GM18507 (cell line): ENCODE measurements at places on chromosomes 3 and 15.

DNA sequence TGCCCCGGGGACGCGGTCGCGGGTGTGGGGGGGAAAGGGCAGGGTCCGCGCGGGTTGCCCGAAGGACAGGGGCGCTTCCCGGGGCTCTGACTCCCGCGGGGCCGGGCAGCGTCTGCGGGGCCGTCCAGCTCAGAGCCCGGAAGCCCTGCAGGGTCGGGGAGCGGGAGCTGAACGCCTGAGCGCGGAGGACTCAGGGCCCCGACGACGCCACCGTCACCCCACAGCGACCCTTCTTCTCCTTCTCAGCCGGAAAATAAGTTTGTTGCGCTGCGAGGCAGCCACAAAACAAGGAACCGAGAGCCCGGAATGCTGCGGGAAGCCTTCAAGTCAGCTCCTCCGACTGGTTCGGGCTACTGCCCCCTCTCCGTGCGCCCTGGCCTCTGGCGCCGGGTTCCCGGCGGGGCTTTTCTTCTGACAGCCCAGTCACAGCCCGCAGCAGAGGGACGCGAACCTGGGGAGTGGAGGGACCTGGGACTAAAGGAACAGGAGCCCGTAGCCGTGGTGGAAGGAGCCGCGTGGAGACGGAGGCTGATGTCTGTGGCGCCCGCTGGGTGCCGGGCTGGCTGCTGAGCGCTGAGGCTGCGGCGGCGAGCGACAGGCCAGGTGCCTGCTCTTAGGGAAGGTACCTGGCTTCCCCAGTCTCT, 484 bp downstream of the CNTN4 start:
- DNase-seq = no peak

- no peak for DNase-seq
Measured at GRCh38 chr3:61871644-61872043, 310.3 kb downstream of the PTPRG start.

DNA sequence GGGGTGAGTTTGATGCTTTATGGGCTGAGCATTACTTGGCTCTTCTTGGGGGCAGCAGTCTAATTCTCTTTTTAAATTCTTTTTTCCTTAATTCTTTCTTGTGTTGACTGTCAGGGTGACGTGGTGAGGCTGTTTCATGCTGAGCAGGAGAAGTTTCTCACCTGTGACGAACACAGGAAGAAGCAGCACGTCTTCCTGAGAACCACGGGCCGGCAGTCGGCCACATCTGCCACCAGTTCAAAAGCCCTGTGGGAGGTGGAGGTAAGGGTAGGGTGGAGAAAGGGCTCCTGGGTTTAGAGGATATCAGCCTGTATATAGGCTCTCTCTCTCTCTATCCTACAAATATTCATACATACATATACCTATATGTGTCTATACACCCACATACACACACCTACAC, 152.3 kb downstream of the ITPR1 start:
- no peak for DNase-seq

DNA sequence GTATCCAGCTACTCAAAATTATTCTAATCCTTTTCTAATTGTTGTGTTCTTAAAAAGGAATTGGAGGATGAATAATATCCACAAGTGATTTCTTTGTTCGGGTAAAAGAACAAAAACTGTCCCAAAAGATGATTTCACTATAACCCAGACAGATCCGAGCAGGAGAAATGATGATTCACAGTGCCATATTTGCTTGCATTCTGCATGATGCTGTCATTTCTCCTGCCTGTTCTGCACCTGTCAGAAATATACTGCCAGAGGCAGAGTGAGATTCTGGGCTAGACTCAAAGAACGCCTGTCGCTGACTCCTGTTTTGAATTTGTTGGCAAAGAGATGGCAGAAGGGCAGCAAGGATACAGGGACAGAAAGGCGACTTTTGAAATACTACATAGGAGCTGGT, 34.7 kb upstream of the SLC24A5 start:
- no peak for DNase-seq

DNA sequence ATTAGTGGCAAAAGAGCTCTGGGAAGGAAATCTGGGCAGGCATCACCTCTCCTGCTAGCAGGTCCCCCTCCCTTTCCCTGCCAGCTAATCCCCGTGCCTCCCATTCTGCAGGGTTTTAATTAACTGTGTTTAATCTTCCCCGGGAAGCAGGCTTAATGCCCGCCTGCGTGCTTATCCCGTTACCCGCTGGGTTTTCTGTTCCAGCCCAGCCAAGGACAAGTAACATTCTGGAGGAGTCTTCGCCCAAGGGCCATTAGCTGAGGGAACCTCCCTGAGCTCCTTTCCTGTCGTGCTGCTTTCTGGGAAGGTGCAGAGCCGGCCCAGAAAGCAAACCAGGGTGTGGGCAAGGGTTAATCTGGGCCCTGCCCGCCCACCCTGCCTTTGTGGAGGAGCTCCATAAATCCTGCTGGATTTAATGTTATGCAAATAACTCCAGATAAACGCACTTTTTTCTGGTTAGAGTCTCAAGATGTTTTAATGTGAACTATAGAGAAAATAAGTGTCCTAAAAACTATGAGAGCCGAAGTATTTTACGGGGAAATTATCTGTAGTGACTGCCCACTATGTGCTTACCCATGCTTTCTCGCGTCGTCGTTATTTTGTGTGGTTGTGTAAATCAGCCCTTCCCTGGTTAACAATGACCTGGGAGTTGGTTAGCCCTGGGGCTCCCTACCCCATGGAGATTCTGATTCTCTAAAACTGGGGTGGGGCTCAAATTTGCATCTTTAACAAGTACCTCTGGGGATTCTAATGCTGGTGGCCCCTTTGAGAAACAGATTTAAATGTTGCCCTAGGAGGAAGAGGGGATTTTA, 25.9 kb downstream of the TRIM71 start:
- DNase-seq = no peak

- peak; percentile 43 for DNase-seq
Measured at GRCh38 chr3:170128259-170128976, 53.1 kb downstream of the PHC3 start.

- DNase-seq = no peak
Measured at GRCh38 chr3:197750858-197751737, 1.4 kb downstream of the FYTTD1 start.

- DNase-seq = no peak
Measured at GRCh38 chr3:72696815-72697214, 151.4 kb downstream of the SHQ1 start.

DNA sequence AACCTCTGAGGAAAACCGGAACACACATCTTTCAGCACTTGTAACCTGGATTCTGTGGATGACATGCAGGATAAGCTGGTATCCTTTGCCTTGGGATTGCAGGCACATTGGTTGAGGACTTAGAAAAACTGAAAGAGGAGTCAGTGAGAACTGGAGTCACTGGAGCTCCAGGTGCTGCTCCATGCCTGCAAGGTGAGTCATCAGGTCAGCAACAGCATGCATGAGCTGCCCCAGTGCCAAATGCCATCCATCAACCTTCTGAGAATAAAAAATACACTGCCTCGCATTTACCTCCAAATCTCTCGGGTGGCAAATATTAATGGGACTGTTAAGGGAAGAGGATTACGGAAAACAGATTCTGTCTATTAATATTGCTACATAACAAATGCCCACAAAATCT, 729.1 kb downstream of the NTRK3 start:
- no peak for DNase-seq

DNA sequence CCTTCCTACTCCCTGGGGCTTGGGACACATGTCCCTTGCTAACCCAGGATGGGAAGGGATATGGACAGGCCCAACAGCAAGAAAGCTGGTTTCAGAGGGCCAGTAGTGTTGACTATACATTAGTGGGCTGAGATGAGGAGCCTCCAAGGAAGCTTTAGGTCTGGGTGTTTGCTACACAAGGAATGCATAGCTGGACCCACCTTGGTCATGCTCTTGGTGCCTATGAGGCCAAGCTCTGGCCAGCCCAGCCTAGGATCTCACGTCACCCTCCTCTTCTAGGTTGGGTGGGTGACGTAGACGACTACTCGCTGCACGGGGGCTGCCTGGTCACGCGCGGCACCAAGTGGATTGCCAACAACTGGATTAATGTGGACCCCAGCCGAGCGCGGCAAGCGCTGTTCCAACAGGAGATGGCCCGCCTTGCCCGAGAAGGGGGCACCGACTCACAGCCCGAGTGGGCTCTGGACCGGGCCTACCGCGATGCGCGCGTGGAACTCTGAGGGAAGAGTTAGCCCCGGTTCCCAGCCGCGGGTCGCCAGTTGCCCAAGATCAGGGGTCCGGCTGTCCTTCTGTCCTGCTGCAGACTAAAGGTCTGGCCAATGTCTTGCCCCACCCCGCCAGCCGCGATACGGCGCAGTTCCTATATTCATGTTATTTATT, 653 bp upstream of the WDR6 start:
- no peak for DNase-seq

DNA sequence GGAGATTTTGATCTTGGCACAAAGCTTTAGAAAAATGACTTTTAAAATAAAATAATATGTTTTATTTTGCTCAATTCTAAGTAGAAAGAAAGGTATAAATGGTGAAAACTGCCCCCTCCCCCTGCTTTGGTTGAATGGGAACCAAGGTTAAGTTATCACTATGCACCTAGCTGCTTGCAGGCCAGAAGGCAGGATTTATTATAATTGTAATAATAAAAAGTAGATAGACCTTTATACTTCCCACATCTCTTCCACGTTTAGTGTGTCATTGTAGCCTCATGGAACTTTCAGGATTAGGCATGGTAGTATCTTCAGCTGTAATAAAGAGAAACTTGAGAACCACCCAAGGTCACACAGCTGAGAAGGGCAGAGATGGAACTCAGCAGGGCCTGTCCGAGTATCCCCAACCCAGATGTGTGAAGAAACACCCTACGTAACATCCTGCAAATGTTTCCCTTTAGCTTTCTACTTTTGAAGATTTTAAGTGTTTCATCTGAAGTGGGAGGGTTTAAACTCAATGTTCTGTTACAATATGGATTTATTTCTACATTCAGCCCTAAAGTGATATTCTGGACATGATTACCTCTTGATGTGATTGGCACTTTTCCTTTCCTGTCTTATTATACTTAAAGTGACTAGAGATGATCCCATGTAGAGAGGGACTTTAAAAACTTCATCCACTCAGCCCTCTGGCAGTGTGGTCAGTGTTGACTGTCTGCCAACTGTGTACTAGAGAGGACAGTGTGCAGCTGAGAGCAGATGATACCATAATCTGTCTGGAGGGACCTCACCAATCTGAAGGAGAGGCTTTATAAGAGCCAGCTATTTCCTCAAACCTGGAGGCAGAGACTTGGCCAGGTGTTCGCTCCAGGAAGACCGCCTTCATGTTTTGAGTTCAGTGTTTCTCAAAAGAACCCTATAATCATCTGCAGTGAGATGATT, 282.5 kb upstream of the TRIM42 start:
- DNase-seq = no peak

DNA sequence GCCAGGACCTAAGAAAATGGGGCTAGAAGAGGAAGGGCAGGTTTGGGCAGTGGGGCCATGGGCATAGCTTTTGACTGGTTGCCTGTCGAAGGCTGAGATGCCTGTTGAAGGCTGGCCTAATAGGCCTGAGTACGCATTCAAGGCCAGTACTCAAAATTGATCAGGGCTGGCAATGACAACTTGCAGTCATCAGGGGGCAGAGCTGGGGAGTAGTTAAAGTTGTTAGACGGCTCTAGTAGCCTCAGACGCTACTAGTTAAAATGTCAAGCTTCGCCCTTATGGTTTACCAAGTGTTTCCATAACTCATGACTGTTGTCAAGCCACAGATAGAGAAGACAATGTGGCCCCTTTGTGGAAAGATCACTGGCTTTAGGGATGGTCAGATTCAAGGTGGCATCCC, 28.7 kb downstream of the SPG21 start:
- DNase-seq = no peak

DNA sequence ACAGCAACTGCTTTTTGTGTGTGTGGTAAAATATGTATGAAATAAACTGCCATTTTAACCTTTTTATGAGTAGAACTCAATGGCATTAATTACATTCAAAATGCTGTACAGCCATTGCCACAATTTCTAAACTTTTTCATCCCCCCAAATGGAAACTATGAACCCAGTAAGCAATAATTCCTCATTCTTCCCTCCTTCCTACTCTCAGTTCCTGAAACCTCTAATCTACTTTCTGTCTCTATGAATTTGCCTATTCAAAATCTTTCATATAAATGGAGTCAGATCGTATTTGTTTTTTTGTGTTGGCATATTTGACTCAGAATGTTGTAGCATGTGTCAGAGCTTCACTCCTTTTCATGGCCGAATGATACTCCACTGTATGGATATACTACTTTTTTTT, 5.3 kb upstream of the BLM start:
- DNase-seq = no peak

- DNase-seq = no peak
Measured at GRCh38 chr15:101492766-101493692, 3.5 kb upstream of the PCSK6 start.

GRCh38 chr3:45993421-45994027, 2.1 kb downstream of the FYCO1 start:
- no peak for DNase-seq

GRCh38 chr3:24622696-24623225, 128.1 kb upstream of the THRB start:
- no peak for DNase-seq

DNA sequence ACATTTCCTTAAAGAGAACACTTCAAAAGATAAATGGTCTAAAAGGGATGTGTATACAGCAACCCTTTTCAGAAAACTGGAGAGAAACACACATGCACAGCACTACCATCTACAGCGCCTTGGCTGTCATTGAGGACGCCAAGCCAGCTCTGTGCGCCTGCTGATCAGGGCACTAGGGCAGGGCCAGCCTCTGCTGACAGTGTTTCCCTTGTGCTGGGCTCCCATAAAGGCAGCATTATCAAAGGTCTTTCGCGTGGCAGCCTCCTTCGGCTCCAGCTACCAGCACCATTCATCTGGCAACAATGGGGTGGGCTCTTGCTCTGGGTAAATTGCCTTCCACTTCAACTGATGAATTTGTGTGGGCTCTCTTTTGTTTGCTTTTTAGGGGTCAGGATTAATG, 53.4 kb downstream of the LDHAL6B start:
- DNase-seq = no peak

- DNase-seq = no peak
Measured at GRCh38 chr3:106588739-106589138, 719.9 kb upstream of the CBLB start.

DNA sequence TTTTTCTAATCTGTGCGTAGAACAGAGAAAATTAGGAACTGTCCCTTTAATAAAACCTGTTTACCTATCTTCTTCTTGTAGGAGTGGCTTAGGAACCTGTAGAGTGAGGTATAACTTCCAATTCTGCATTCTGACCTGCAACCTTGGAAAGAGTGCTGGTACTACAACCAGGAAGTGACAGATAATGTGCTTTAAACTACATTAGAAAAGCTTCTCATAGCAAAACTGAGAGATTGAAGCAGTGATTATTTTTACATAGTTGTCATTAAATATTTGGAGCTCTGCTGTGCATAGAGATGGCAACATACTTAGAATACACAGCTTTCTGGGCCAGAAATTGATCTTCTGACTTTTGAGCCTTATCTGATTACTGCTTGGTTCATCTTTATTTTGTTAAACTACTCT, 50.4 kb upstream of the ZDHHC23 start:
- DNase-seq = no peak

DNA sequence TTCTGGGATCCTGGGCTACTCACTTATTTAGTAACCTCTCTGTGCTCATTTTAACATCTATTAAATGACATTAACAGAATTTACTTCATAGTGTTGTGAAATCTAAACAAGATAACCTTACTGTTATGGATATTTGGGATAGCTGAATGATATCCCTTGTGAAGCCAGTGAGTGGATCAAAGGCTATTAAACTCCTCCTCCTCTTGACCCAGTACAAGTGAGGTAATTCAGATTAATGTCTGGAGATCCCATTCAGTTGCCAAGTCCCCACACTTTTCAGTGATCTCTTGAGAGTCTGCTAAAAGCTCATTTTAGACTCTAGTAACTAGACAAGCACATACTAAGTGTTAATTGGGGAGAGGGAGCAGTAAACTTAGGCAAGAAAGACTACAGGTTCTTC, 2.5 kb upstream of the ANKRD28 start:
- no peak for DNase-seq
